ENCODE measurements at places on chromosomes 12 and 14.

GRCh38 chr14:103501921-103502669 is 20.5 kb downstream of the CKB start:
- DNase-seq = no peak

DNA sequence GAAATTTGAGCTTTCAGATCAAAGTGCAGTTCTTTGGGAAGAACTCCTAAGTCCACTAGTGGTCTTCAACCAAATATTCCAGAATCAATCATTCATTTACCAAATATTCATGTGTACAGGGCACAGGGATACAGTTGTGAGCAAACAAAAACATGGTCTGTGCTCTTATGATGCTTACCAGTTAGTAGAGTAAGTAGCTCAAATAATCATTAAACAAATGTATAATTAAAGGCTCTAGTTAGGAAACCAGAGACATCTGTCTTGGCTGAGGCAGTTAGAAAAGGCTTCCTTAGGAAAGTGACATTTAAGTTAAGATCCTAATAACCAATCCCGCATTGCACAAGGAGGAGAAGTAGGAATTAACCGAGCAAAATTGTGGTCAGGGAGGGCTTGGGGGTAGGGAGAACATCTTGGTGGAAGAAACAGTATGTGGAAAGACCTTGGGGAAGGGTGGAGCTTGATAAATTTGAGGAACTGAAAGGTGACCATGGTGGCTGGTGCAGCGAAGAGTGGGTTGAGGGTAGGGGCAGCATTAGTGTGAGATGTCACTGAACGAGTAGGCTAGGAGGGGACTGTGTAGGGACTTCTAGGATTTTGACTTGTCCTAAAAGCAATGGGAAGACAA is 40.0 kb downstream of the PEBP1 start:
- DNase-seq = no peak

- no peak for DNase-seq
Measured at GRCh38 chr12:24561411-24561871, 387.5 kb downstream of the BCAT1 start.

DNA sequence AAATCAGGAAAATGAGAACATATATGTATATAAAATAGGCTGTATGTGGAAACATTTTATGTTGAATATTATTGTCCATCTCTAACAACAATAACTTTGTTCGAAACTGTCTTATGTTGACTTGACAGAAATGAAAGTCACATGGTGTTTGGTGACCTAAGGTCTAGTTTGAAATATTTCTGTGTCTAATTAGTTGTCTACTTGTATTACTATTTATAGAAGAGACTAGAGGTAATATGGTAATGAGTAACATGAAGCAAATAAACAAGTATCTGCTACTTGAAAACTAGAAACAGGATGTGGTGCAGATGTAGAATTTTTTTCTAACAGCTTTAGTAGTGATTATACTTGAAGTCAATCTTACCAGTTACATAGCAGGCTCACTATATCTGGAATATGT is 3.9 kb downstream of the GPHN start:
- no peak for DNase-seq

GRCh38 chr14:88002421-88003075 is 2.4 kb upstream of the GPR65 start:
- DNase-seq = no peak

DNA sequence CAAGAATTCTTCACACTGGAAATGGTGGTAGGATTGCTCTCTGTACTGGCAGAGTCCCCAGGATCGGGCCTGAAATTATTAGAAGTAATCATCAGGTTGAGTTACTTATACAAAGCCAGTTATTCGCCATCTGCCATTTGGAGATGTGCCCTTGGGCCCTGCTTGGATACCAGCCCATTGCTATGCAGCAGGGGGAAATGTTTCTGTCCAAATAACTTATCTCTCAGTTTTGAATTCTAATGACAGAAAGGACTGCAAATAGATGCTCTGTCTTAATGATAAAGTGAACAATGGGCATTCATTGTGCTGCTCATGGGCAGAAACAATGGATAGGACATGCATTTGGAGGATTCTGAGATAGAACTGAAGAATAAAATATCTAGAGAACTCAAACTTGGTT is 139.1 kb upstream of the PELI2 start:
- no peak for DNase-seq

GRCh38 chr12:71456316-71456715 is 16.7 kb downstream of the LGR5 start:
- peak; percentile 77 for DNase-seq

DNA sequence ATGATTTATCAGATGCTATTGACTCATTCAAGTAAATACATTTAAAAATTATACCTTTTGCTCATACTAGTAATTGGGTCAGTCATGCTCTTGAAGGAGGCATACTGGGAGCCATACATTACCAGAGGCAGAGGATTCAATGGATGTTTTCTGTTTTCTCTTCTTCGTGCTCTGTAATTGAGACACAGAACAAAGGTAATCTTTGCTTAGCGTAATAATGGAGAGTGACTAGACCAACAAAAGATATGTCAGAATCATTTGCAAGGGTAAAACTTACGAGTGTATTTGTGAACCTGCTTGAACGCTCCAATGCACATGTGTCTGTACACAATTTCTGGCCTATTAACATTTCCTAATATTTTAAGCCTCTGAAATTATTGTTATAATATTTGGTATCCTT is 296.4 kb downstream of the FOXG1 start:
- no peak for DNase-seq

DNA sequence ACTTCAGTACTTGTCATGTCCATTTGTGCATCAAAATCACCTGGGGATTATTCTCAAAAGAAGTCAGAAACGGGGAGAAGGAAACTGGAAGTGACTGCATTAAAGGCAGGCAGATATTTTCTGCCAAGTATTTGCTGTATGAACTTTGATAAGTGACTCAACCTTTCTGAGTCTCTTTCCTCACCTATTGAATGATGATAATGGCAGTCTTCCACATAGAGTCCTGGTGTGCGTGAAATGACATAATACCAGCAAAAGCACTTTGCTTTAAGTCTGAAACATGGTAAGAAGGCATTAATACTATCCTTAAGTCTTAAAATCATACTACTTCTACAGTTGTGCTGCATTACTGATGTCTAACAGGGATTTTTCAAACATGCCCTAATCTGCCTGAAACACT is 278.5 kb downstream of the ADAMTS20 start:
- no peak for DNase-seq

- DNase-seq = no peak
Measured at GRCh38 chr12:15544589-15544988, 222.3 kb downstream of the PTPRO start.

GRCh38 chr12:9868311-9868801 is 798 bp downstream of the CLEC2B start:
- no peak for DNase-seq

GRCh38 chr14:100362311-100362927 is 39.3 kb downstream of the SLC25A47 start:
- DNase-seq = no peak

- DNase-seq = no peak
Measured at GRCh38 chr14:58731465-58732293, 93.9 kb downstream of the DACT1 start.

DNA sequence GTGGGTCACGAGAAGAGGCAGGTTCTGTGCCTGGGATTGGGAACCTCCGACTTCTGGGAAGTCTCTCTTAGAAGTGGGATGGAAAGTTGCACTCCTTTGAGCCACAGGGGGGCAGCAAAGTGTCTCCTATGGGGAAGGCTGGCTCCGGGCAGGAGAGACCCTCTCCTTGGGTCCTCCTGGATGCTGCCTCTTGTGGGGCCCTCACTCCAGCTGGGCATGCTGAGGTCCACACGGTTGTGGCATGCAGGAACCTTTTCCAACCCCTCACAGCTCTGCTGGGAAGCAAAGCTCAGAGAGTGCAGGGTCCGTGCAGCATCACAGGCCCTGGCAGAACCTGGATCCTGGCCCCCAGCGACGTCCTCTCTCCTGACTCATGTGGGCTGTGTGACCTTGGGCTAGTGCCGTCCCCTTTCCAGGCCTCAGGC is 17.4 kb downstream of the SDSL start:
- DNase-seq = peak; percentile 72

DNA sequence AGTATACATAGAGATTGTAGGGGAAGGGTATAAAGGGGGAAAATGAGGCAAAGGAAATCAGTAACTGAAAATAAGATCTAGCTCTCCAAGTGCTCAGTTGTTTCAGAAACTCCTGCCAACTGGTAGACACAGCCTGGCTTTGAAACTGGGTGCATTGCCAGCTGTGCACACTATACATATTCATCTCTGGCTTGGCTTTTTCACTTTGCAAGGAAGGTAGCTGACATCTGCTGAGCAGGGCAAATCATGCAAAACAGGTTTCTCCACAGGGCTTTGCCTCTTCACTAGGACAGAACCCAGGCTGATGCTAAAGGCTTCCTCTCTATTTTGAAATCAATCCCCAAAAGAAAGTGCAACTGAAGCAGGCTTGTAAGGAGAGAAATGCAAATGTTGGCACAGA is 101.5 kb downstream of the HELB start:
- DNase-seq = peak; percentile 21

DNA sequence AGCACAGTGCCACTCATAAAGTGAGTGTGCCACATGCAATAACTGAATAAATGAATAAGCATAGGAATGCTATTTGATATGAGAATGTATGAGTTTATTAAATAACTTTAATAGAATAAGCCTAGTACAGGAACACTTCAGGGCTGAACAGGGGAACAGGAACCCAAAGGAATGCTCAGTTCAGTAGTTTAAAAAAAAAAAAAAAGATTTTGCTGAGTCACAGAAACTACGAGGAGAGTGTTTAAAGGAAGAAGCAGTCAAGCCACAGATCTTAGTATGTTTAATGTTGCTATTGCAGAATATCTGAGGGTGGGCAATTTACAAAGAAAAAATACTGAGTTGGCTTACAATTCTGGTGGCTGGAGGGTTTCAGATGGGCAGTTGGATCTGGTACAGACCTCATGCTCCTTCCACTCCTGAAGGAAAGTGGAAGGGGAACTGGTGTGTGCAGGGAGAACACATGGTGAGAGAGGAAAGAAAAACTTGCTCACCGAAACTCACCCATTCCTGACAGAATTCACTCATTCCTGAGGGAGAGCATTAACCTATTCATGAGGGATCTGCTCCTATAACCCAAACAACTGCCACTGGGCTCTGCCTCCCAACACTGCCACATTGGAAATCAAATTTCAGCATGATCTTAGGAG is 880.3 kb upstream of the MGAT4C start:
- DNase-seq = no peak

GRCh38 chr12:28027328-28027727 is 54.8 kb upstream of the PTHLH start:
- DNase-seq = no peak

DNA sequence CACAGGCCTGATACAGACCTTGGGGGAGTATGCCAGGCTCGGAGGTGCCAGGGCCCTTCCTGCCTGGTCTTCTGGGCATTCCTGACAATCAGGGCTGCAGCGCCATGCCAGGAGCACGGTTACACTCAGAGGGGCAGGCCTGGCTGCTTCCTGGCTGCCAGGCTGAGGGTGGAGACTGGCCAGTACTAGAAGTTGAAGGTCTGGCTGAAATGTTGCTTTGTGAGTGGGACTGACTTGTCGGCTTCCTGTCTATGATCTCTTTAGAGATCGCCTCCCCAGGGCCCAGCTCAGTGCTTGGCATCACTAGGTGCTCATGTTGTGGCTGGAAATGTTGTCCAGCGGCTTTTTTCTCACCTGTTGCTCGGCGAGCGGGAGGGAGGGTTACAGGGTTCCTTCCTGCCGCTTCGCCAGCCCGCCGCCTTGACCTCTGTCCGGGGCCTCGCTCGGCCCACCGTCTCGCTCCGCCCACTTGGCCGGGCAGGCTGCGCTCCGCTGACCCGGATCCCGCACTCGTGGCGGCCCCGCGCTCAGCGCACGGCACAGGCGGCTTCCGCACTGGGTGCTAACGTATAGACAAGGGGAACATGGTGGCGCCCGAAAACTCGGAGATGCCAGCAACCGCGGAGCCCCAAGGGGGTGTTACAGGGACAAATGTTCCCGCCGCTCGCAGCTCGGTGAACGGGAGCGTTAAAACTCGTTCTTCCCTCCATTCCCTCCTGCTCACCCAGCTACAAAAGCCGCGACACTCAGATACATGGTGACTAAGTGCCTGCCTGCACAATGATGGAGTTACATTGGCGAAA is 32.6 kb downstream of the PAPLN start:
- DNase-seq = peak; percentile 11

DNA sequence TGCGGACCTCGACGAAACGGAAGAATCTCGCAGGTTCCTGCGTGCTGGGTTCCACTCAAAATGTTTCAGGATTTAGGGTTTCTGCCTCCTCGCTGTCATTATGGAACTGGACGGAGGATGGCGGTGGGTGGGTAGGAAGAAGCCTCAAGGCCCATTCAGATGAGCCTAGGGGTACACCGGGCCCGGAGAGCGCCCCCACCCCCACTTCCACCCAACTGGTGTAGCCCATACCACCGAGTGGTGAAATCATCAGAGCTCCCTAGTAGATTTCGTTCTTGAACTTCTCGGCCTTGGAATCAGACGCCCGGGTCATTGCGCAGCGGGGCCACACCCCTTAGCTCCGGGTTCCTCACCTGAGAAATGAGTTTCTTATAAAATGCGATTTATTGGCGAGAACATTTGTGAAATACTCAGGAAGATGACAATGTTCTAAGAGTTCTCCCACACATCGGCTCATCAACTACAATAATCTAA is 13.3 kb upstream of the TBX3 start:
- DNase-seq = no peak

DNA sequence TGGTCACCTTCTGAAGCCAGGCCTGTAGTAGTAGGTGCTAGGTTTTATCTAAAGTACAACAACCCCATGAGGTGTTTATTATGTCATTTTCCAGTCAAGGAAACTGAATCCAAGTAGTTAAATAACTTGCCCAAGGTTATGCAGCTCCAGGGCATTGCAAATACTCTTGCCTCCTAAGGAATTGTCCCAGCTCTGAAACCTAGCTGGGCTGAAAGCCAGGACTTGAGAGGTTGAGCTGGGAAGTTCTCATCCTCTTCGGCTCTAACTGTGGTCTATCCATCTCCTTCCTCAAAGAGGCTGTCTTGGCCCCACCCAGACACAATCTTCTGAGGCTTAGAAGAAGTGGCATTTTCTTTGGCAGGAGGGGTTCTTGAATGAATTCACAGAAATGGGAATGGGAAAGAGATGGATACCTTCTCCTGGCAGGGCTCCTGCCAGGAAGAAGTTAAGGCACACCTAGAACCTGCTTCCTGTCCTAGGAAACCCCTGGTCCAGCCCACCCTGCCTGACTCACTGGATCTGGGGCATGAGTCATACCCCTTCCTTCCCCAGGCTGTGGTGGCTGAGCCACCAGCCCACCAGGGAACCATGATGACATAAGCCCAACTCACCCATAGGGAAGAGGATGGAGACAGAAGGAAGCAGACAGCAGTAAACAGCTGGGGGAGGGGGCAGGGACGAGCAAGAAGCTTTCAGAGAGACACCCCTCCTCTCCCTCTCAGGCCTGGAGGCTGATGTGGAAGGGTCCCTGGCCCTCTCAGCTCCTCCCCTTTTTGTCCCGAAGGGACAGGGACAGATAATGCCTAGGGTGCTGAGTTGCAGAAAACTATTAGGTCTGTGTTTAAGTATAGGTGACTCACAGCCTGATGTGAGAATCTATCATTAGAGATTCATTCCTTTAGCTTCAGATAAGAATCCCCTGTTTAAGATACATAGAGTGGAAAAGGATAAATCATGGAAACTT is 2.1 kb upstream of the PLEK2 start:
- DNase-seq = no peak

All from NCI-H1105 (cell line).